RCC 7860 (cell line): ENCODE measurements at places on chromosomes 6 and 20.

- DNase-seq, result no peak
Measured at GRCh38 chr6:33758815-33759216, 12.1 kb upstream of the IP6K3 start.

DNA sequence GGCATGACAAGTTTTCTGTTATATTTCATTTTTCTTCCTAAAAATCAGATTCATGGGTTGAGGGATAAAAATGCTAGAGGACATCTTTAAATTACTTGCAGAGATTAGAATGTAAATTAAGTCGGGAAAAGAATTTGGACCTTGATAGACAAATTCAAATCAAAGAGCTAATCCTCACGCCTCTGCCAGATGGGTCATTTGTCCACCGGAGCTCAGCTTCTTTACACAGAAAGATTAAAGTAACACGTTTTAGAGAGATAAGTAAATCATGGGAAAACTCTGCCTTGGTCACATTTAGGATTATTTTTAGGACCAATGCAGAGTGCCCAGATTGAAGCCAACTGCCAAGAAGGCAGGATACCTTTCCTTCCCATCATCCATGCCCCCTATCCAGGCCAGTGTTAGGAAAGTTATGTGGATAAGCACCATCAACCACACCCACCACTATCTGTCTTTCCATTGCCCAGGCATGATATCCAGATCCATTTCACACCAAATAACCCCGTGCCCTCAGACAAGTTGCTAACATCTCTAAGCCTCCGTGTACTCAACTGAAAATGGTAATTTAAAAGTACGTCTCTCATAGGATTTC, 397.4 kb upstream of the PLCB4 start:
- DNase-seq, result no peak

DNA sequence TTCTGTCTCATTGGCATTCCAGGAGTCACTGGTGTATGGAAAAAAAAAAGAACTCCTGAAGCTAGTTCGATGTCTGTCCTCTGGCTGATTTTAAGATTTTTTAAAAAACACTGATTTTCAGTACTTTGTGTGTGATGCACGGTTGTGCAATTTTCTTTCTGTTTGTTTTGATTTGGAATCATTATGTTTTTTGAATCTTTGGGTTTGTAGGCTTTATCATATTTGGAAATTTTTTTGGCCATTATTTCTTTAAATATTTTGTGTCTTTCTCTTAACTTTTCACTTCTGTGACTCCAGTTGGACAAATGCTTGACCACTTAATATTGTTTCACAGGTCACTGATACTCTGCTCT, 327.2 kb downstream of the BCKDHB start:
- no peak for DNase-seq

GRCh38 chr6:90411292-90411781, 114.7 kb upstream of the BACH2 start:
- DNase-seq, result peak; percentile 65

- DNase-seq, result peak; percentile 17
Measured at GRCh38 chr6:29702519-29703103, 20.6 kb upstream of the HLA-F start.

DNA sequence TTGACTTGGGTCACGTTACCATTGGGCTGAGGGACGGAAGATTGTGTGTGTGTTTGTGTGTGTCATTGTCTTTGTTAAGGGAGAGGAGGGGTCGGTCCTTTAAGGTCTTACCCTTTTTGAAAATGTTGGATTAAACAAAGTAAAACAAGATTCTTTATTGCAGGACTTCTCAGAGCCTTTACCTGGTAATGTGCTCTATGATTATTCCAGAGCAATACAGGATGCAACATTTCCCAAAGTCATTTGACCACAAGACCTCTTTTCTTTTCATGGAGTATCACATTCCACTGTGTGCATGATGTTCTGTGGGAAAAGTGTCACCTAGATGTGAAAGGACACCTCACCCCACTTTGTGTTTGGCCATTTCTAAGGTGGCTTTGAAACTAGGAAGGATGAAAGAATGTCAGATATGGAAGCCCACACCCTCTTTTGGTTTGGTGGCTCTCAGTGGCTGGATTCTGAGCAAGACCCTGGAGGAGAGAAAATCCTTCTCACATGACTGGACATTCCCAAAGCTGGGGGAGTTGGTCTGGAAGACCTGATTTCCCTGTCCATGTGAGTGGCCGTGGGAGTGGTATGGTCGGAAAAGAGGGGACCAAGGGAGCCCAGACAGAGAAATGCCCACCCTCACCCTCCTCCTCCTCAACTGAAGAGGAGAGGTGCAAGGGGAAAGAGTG, 18.2 kb upstream of the ZNF831 start:
- DNase-seq, result no peak

- no peak for DNase-seq
Measured at GRCh38 chr6:45658958-45659357, 281.2 kb upstream of the SUPT3H start.

DNA sequence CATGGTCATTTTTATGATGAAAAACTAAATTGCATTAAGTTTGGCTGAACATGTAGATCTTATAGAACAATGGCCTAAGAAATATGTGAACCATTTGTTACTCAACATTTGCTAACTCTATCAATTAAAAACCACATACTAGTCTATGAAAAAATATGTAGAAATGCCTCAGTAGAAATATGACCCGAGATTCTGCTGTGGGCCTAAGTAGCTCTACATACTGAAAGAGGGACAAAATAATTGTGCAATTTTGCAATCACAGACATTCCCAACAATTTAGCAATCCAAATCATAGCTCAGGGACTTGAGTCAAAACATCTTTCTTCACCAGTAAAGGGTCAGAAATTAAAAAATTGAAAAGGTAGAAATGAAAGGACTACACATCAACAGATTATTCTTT, 619.0 kb downstream of the FRK start:
- DNase-seq, result no peak

DNA sequence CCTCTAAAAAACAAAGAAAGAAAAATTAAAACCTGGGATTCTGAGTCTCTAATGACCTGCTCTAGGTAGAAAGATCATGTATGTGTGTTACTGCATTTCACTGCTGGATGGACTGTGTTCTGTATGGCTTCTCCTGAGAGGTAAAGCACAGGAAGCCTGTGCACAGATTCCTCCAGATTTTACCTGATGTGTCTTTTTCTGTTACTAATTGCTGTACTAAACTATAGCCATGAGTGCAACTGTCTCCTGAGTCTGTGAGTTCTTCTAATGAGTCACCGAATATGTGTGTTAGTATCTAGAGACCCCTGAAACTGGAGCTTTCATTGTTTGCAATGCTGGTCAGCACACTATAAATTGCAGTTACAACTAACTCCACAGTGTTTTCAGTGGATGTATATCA, 270.8 kb downstream of the CDKAL1 start:
- DNase-seq, result no peak

DNA sequence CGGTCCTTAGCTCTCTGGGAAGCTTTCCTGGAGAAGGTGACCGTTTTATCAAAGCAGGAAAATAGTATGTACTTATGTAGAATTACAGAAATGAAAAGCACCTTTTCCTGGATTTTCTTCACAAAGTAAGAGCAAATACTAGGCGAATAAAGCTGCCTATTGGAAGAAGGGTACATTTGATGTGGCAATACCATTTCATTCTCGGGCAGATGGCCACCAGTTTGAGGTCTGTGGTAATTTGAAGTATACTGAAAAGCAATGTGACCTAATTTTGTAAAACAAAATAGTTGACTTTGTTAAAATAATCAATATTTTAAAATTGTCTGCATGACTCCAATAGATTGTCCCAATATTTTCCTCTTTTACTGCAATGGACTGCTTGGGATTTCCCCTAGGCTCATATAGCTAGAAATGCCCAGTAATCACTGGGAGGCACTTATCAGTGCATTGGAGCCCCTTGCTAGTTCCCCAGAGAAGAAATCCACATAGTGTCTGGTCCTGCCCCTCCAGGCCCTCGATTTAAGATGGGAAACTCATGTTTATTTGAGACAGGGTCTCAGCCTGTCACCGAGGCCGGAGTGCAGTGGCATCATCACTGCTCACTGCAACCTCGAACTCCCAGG, 7.4 kb upstream of the UTRN start:
- DNase-seq, result no peak

DNA sequence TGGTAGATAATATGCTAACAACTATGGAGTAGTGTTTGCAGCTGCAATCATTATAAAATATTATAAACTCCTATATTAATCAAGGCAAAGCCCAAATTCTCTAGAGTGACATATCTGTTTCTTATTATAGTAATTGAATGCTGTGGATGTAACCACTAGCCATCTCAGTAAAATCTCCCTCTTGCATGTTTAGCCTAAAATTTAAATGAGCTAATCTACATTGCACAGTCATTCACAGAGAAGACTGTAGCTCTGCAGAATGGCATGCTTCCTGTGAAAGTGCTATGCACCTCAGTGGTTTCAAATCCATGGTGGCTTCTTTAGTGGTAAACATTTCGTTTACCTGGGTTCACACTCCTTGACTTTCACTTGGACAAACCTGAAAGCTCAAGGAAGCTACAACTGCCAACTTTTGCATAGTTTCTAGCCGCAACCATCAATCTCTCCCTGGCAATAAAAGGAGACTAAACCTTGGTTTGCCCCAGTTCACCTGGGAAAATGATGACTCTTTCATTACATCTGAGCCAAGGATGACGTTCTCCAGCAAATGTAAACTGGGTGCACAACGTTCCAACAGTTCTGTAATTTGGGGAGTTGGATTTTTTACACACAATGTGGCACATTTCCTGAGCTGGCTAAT, 47.2 kb downstream of the FILIP1 start:
- no peak for DNase-seq

DNA sequence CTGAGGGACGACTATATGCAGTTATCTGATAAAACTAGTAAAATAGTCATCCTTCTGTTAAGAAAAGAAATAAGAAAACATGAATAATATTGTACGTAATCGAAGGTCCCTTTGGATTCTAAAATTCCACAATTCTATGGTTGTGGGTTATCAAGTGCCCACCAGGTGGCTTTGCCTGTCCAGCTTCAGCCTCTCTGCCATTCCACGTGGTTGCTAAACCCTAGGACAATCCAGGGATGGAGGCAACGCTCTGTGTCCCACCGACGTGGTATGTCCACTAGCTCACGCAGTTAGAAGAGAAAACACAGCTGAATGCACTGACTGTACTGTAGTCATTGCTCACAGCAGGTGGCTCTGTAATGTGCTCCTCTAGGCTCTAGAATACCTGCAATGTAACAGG, 349.3 kb downstream of the FARS2 start:
- no peak for DNase-seq

GRCh38 chr20:64090165-64090564, 6.0 kb upstream of the LKAAEAR1 start:
- no peak for DNase-seq

- DNase-seq, result no peak
Measured at GRCh38 chr6:14913931-14914330, 331.9 kb upstream of the JARID2 start.

- DNase-seq, result no peak
Measured at GRCh38 chr6:146878168-146878951, 279.6 kb downstream of the ADGB start.

DNA sequence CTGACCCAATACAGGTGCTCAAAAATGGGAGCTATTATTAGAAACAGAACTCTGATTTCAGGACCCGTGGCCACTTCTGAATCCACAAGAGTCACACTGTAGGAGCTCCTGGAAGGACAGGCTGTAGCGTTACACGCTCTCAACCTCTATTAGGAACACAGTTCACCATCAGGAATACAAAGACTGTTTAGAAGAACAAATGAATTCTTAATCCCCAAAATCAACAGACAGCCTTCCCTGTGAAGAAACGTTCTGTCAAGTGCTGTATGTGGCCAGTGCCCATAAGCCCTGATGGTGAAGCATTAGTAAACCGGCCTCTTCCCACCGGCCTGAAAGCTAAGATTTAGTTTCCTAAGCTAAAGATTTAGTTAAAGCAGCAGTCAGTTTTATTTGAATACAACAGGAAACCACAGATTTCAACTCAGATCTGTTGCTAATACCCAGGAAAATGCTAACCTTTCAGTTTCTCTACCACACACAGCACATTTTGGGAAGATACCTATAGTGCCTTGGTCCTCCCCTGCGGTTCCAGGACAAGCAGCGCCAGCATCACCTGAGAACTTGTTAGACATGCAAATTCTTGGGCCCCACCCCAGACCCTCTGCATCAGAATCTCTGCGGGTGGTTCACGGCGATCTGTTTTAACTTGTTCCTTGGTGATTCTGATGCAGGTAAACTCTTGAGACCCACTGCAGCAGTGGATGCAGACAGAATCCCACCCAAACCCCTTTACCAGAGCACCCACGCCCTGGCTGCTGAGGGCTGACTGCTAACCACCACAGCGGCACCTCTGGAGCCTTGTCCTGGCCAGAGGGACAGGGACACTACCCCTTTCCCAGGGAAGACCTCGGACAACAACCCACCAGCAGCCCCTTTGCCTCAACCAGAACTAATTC, 33.4 kb downstream of the MTRES1 start:
- no peak for DNase-seq

DNA sequence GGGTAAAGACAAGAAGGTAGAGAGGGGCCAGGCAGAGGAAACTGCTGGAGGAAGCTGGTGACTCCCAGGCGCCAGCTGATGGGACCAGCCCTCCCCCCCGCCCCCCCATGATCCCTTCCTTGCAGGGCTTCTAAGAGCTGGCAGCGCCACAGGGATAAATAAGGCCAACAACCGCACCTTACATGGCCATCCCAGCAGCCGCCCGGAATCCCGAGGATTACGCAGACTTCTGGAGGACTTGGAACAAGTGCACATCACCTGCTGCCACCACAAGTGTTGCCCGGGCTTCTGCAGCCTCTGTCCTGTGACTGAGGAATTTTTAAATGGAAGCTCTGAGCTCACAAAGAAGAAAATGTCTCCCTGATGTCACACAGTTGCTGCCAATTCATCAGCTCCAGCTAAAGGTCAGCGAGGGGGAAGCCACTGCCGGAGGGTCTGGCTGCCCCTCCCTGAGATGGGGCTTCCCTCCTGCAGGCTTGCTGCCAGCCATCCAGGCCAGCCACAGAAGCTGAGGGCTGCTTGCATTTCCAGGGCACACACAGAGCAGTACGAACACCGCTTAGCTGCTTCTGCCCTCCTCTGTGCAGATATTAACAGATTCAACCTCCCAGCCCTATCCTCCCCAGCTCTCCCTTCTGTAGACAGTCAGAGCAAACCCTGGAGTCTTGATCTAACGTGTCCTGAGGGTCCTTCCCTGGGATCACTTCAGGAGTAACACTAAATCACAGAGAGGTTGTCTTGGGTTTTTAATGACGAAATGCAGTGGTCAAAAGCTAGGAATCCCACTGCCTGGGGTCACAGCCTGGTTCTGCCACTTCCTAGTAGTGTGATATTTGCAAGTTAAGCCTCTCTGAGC, 38.6 kb upstream of the PIM1 start:
- no peak for DNase-seq
